ENCODE measurements at places on chromosomes 7 and 10.

DNA sequence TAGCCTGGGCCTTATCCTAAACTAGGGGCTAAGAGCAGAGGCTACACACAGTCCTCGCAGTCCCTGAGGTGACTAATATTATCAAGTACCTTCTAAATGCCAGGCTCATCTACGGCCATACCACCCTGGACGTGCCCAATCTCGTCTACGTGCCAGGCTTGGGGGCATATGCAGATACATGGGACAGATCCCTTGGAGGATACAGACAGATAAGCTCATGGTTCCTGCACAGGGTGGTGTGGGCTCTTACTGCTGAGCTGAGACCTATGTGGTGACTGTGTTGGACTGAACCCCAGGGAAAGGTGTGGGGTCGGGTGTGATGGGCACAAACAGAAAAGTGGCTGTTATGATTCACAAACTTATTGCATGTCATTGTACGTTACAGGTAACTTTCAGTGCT is 268.4 kb upstream of the NEBL start:
- DNase-seq = no peak

- DNase-seq = no peak
Measured at GRCh38 chr10:130882906-130883305, 428.6 kb downstream of the TCERG1L start.

GRCh38 chr10:119498889-119499676 is 43.4 kb downstream of the RGS10 start:
- DNase-seq = no peak

GRCh38 chr7:134724606-134725005 is 54.8 kb upstream of the CALD1 start:
- DNase-seq = no peak

- DNase-seq = no peak
Measured at GRCh38 chr10:61451357-61451756, 1.8 kb downstream of the TMEM26 start.

DNA sequence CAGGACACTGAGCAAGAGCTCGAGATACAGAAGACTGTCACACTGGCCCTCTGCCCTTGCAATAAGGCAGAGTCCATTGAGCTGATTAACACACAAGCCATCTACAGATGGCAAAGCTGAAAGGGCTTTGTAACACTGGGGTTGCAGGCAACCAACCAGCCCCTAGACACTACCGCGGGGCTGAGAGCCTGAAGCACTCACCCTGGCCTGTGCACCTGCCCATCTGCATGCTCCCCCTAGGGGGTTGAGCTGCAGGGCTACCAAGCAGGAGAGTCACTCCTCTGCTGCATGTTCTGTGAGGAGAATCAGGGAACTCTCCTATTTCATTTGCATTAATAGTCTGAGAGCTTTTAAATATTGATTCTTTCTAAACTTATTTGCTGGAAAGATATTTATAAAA is 128.1 kb upstream of the VIPR2 start:
- no peak for DNase-seq

Data from AG09319 (cell line).